ENCODE measurements at places on chromosomes 16 and 17.

DNA sequence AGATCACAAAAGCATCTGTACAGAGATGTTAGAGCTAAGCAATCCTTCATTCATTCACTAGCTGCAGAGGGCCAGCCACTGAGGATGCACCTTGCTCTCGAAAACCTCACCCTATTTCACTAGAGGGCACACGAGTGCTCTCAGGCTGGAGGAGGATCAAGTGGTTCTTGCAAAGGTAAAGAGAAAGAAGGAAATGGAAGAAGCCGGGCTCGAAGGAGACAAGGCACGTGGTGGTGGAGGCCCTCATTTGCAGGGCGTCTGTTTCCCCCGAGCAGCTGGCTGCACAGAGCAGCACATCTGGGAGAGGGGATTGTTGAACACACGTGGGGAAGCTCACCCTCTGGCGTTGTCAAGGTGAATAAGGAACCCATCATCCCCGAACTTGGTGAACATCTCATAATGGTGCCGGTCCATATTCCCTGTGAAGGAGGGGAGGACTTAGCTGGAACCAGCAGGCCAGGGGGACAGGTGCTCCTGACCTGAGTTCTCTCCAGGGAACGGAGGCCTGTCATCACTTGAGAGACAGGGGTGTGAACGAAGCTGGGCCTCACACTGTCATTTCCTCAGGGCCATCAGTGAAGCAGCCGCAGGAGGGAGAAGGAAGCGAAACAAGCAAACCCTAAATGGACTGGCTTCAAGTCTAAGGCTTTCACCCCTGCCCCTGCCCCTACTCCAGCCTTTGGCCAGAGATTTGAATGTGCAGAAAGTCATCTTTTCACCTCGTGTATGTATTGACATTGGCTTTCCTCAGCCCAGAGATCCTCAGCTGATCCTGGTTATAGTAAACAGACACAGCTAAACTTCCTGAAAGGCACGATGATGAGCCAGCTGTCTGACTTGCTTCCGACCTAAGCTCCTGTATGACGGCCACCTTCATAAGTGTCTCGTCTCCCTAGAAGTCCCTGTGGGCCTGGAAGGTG is 27.6 kb downstream of the PRKAR1A start:
- no peaks in the 10 kb centered on the region for H3K27me3 ChIP-seq
- no peak overlapping the region for H3K27ac ChIP-seq
- peak; percentile 10 for DNase-seq
- no peak overlapping the region for H3K4me3 ChIP-seq
- no peaks in the 10 kb centered on the region for H3K4me1 ChIP-seq

- no peak for DNase-seq
- peaks cover 43% of the 10 kb centered on the region for H3K4me1 ChIP-seq
- H3K27ac ChIP-seq = peak overlapping the region; percentile 94
- H3K4me3 ChIP-seq = no peak overlapping the region
- H3K36me3 ChIP-seq = peaks cover 75% of the 10 kb centered on the region
These were observed 9.1 kb downstream of the UNC13D start for GRCh38 chr17:75834928-75835653.

DNA sequence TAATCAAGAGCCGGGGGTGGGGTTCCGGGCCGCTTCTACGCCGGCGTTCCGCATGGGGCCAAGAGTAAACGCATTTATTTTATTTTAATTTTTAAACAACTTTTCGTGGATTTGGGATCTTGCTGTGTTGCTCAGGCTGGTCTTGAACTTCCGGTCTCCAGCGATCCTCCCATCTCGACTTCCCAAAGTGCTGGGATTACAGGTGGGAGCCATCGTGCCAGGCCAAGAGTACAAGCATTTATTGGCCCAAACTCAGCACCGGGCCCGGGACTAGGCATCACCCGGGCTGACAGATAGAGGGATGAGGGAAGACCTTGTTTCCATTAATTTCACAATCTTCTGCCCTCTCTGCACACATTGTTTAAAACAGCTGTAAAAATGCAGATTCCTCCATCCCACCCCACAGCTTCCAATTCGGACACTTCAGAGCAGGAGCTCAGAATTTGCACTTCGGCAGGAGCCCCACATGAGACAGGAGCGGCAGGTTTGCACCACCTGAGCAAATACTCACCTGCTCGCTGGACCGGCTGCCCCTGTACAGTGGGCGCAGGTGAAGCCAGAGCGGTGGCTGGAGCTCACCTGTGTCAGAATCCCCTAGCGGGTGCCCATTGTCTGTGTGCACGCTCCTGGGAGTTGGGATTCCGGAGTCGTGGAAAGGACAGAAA is 663 bp upstream of the GINS2 start:
- H3K36me3 ChIP-seq = no peaks in the 10 kb centered on the region
- no peak for DNase-seq
- H3K4me1 ChIP-seq = peaks cover 17% of the 10 kb centered on the region

DNA sequence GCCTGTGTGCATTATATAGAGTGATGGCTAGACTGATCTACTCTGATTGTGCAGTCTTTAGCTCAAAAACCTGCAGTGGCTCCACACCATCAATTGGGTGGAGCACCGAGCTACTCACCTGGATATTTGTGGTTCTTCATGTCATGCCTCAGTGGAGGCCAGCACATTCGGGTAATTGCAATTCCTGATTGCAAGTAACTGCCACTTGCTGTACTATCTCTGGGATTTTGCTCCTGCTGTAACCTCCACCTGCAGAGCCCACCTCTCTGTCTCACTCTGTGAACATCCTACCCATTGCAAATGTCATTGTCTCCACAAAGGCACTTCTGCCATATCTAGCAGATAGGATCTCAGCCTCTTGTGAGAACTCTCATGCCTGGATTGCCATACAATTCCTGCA is 1.7 kb upstream of the CCL1 start:
- no peak overlapping the region for H3K27ac ChIP-seq
- peaks cover 26% of the 10 kb centered on the region for H3K4me1 ChIP-seq
- no peaks in the 10 kb centered on the region for H3K36me3 ChIP-seq
- DNase-seq = no peak
- no peaks in the 10 kb centered on the region for H3K27me3 ChIP-seq

DNA sequence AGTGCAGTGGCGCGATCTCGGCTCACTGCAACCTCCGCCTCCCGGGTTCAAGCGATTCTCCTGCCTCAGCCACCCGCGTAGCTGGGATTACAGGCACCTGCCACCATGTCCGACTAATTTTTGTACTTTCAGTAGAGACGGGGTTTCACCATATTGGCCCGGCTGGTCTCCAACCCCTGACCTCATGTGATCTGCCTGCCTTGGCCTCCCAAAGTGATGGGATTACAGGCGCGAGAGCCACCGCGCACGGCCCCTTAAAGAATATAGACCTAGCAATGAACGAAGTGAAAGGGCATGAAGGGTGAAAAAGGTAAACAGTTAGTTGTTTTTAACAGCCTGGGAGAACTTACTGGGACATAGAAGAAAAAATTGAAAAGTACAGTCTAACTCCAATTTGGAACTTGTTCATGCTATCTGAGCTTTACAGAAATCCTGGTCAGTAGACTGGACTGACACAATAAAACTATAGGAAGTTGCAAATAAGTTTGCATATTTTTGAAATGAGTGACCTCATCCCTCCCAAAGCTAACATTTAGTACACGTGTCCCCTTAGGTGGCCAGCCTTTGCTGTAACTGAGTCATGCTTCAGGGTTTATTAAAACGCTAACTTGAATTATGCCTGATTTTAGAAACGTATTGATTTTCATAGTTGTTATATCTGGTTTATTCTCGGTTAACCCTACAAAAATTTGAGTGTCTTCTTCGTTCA is 1.8 kb downstream of the COG1 start:
- H3K4me3 ChIP-seq = no peak overlapping the region
- H3K36me3 ChIP-seq = peaks cover 30% of the 10 kb centered on the region

GRCh38 chr17:44367231-44367979 is 3.8 kb upstream of the FAM171A2 start:
- H3K36me3 ChIP-seq = no peaks in the 10 kb centered on the region
- peaks cover 18% of the 10 kb centered on the region for H3K4me1 ChIP-seq
- no peak for DNase-seq
- H3K27ac ChIP-seq = no peak overlapping the region
- no peak overlapping the region for H3K4me3 ChIP-seq

GRCh38 chr17:39225959-39226683 is 376 bp upstream of the STAC2 start:
- peaks cover 11% of the 10 kb centered on the region for H3K4me1 ChIP-seq
- DNase-seq = no peak
- no peaks in the 10 kb centered on the region for H3K36me3 ChIP-seq
- H3K27me3 ChIP-seq = peaks cover 28% of the 10 kb centered on the region
- H3K4me3 ChIP-seq = no peak overlapping the region
- no peak overlapping the region for H3K27ac ChIP-seq

DNA sequence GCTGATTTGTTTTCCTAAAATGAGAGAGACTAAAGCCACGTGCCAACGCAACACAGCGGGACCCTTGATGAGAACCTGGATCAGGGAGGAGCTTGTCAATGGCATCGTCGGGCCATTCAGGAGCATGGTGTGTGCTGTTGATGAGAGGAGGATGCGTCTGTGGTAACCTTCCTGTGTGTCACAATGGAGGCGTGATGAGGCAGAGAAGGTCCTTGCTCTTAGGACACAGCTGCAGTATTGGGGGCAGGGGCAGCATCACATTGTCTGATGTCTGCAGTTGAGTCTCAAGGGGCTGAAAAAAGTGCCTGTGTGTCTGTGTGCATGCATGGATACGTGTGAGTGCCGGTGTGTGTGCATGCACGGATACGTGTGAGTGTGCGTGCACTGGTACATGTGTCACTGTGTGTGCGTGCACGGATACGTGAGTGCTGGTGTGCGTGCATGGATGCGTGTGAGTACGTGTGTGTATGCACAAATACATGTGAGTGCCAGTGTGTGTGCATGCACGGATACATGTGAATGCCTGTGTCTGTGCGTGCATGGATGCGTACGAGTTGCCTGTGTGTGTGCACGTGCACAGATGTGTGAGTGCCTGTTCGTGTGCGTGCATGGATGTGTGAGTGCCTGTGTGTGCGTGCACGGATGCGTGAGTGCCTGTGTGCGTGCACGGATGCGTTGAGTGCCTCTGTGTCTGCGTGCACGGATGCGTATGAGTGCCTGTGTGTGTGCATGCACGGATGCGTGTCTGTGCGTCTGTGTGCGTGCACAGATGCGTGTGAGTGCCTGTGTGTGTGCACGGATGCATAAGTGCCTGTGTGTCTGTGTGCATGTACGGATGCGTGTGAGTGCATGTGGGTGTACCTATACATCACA is 39.3 kb downstream of the BAIAP2 start:
- no peak overlapping the region for H3K27ac ChIP-seq
- no peaks in the 10 kb centered on the region for H3K27me3 ChIP-seq
- no peaks in the 10 kb centered on the region for H3K36me3 ChIP-seq

- no peaks in the 10 kb centered on the region for H3K36me3 ChIP-seq
- H3K27me3 ChIP-seq = no peaks in the 10 kb centered on the region
- no peaks in the 10 kb centered on the region for H3K4me1 ChIP-seq
These were observed 78.9 kb upstream of the LHX1 start for GRCh38 chr17:36858119-36859002.

DNA sequence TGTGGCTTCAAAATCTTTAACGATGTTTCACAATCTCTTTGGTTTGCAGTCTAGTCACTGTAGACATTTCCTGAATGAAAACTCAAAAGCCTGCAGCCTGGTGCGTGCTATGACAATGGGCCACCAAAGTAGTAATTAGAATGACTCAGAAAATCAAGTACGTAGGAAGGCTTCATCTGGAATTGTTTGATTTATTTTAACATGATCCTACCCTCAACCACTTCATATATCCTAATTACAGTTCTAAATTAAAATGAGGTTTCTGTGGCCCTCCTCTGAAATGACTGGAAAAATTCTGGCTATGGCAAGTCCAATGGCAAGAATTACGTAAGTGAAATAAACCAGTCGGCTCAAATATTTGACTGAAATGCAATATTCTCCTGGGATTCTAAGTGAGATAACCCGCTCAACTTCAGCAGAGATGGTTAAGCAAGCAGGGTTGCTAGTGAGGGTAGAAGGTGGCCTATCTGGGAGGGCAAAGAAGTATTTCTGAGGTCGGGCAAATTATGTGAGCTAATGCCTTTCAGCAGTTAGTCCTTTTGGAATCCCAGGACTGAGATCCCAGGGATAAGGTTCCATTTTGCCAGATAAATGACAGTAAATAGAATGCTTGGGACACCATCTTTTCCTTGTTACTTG is 145.6 kb upstream of the MYOCD start:
- no peaks in the 10 kb centered on the region for H3K36me3 ChIP-seq
- H3K27me3 ChIP-seq = no peaks in the 10 kb centered on the region
- H3K27ac ChIP-seq = no peak overlapping the region
- no peaks in the 10 kb centered on the region for H3K4me1 ChIP-seq

DNA sequence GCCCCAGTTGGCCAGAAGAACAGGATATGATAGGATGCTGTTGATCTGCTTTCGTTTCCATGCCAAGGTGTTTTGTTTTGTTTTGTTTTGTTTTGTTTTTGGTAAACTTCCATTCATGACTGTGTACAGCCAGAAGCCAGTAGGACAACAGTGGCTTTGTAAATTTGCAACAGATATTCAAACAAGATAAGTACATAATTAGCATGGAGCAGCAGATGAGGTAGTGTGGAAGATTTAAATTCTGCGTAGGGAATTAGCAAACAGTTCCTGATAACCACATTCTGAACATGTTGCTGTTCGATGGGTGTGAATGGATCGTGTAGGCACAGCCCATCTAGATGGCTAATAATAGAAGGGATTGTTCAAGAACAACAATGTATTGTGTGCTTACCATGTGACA is 1080.1 kb upstream of the RBFOX1 start:
- H3K36me3 ChIP-seq = no peaks in the 10 kb centered on the region
- no peak for DNase-seq
- no peak overlapping the region for H3K27ac ChIP-seq
- H3K4me3 ChIP-seq = no peak overlapping the region
- no peaks in the 10 kb centered on the region for H3K4me1 ChIP-seq
- H3K27me3 ChIP-seq = no peaks in the 10 kb centered on the region

DNA sequence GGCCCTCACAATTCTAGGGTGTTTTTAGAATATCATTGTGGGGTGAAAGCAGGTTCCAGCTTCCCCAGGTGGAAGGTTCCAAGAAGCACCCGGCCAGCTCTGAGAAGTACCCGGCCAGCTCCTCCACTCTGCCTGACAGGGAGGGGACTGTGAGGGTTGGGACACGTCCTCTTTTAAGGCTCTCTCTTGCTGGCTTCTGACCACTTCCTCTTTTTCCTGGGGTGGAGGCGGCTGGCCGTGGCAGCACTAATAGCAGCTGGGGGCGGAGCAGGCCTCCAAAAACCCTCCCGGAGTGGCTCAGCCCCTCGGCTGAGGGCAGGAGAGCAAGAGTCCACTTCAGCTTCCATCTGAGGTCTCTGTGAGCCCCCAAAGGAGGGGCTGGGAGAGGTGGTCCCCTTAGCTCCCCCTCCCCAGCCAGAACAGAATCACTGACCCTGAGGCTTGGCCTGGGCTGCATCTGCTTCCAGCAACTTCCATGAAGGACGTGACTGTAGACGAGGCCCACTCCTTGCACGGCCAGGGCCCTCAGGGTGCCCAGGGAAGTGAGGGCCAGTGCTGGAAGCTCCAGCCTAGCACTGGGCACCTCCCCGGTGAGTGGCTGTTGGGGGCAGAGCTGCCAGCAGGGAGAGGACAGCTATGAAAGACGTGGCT is 26.7 kb upstream of the PLCG2 start:
- H3K4me1 ChIP-seq = peaks cover 30% of the 10 kb centered on the region
- H3K27me3 ChIP-seq = no peaks in the 10 kb centered on the region
- H3K36me3 ChIP-seq = no peaks in the 10 kb centered on the region
- H3K4me3 ChIP-seq = no peak overlapping the region
- H3K27ac ChIP-seq = peak overlapping the region; percentile 56

- H3K4me1 ChIP-seq = no peaks in the 10 kb centered on the region
- no peak overlapping the region for H3K27ac ChIP-seq
- H3K4me3 ChIP-seq = no peak overlapping the region
- no peaks in the 10 kb centered on the region for H3K36me3 ChIP-seq
- H3K27me3 ChIP-seq = no peaks in the 10 kb centered on the region
These were observed 409.6 kb downstream of the GRIN2A start for GRCh38 chr16:9772526-9773225.
